Heart right ventricle (tissue), 16 donors: ENCODE measurements at places on chromosomes 2 and 18. TPM values are rescaled to one million over a fixed set of nuclear protein-coding genes. Genes with fewer than 3 reads are reported as not detected.

DUSP19 gene
- total RNA-seq: 12.5 TPM

CETN1 gene
- total RNA-seq: not detected

ADCYAP1 gene
- total RNA-seq: 0.16 TPM

RAPGEF4 gene
- 6.0 TPM for total RNA-seq

PLEK gene
- total RNA-seq: 1.9 TPM

MDH1B gene
- total RNA-seq: 0.76 TPM

- H3K4me3 ChIP-seq: no peak overlapping the region
- no peak for DNase-seq
- no peak overlapping the region for H3K27ac ChIP-seq
- H3K36me3 ChIP-seq: no peaks in the 10 kb centered on the region
- no peaks in the 10 kb centered on the region for H3K27me3 ChIP-seq
- H3K4me1 ChIP-seq: no peaks in the 10 kb centered on the region
Observed at GRCh38 chr2:145721681-145722080, 1201.8 kb upstream of the ZEB2 start.

GRCh38 chr2:204871231-204871953 lies 326.1 kb downstream of the PARD3B start:
- H3K4me1 ChIP-seq: peaks cover 22% of the 10 kb centered on the region
- DNase-seq: no peak
- no peaks in the 10 kb centered on the region for H3K27me3 ChIP-seq
- peak overlapping the region; percentile 2 for H3K27ac ChIP-seq
- H3K36me3 ChIP-seq: no peaks in the 10 kb centered on the region

- H3K27ac ChIP-seq: no peak overlapping the region
- H3K4me1 ChIP-seq: no peaks in the 10 kb centered on the region
Observed at GRCh38 chr2:50125246-50125645, 906.7 kb downstream of the NRXN1 start.

DNA sequence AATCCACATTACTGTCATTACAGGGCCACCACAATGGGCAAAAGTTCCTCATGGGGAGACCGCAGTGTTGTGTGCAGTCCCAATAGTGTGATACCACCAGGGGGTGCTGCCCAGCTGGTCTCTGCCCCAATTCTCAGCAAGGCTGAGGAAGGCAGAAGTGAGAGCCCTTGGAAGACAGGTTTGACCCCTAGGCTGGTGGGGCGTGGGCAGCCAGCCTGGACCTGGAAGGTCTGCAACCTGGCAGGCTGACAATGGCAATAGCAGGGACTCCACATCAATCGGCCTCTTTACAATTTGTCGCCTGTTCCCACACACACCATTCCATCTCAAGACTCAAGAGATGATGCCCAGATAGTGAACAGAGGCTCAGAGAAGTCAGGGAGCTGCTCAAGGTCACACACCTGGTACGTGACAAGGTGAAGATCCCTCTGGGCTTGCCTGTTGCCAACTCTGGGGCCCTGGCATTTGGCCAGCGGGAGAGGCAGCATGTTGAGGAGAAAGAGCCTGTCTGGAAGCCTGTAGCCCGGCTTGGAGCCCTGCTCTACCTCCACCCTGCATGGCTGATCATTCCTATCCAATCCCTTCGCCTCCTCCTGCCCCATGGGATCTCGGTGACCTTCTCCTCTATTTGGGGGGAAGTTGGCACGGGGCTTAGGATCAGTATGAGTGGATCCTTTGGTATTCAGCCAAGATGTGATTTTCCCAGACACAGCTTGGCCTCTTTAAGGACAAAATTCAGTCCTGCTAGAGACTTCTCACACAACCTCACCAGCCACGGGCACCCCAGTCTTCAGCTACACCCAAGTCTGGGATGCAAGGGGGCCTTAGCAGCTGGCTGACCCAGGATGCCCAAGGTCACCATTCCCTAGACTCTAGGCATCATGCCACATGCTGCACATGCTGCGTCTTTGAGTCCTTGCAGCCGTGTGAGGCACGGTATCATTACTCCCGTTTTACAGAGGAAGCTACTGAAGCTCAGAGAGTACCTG lies 2.9 kb upstream of the ATOH8 start:
- peak; percentile 74 for DNase-seq
- H3K36me3 ChIP-seq: no peaks in the 10 kb centered on the region
- H3K4me1 ChIP-seq: peaks cover 75% of the 10 kb centered on the region
- H3K4me3 ChIP-seq: no peak overlapping the region
- no peaks in the 10 kb centered on the region for H3K27me3 ChIP-seq

GRCh38 chr18:74689251-74689650 lies 91.6 kb downstream of the ZNF407 start:
- H3K27ac ChIP-seq: no peak overlapping the region
- H3K4me3 ChIP-seq: no peak overlapping the region
- DNase-seq: no peak
- no peaks in the 10 kb centered on the region for H3K4me1 ChIP-seq

DNA sequence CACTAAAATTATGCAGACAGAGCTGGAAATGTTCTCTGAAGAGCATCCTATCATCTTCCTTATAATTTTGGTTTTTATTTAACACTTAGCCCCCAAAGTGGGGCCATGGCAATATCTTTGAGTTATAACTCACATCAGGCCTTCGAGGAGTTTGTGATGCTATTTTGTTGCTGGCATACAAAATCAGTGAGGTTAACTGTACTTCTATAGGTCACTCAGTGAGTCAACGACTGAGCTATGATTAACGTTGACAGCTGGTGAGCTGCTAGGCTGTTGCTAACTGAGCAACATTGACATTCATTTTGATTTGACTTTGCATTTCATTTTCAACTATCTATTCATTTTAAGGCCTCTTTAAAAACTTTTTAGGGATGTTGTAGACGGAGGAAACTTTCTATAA lies 50.0 kb downstream of the GPD2 start:
- H3K4me3 ChIP-seq: no peak overlapping the region
- no peaks in the 10 kb centered on the region for H3K4me1 ChIP-seq
- no peaks in the 10 kb centered on the region for H3K36me3 ChIP-seq
- H3K27ac ChIP-seq: no peak overlapping the region
- no peak for DNase-seq

GRCh38 chr2:10520154-10520553 lies 72.0 kb upstream of the ODC1 start:
- H3K4me3 ChIP-seq: no peak overlapping the region
- H3K36me3 ChIP-seq: no peaks in the 10 kb centered on the region
- H3K4me1 ChIP-seq: no peaks in the 10 kb centered on the region
- no peak overlapping the region for H3K27ac ChIP-seq
- no peaks in the 10 kb centered on the region for H3K27me3 ChIP-seq
- no peak for DNase-seq

DNA sequence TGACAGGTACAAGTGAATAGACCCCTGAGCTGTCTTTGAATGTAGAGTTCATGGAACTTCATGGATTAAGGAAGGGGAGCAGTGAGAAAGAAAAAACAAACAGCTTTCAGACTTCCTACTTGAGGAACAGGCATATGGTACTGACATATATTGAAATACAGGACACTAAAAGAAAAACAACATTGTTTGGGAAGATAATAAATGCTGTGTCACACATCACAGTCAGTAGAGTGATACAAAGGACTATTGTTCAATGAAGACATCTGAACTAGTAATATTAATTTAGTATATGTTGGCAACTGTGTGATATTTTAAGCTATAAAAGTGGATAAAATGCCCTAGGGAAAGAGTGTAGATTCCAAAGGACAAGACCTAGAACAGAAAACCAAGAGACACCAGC lies 3.3 kb downstream of the DSC2 start:
- H3K4me1 ChIP-seq: peaks cover 5% of the 10 kb centered on the region
- DNase-seq: no peak
- no peak overlapping the region for H3K4me3 ChIP-seq
- no peaks in the 10 kb centered on the region for H3K27me3 ChIP-seq

DNA sequence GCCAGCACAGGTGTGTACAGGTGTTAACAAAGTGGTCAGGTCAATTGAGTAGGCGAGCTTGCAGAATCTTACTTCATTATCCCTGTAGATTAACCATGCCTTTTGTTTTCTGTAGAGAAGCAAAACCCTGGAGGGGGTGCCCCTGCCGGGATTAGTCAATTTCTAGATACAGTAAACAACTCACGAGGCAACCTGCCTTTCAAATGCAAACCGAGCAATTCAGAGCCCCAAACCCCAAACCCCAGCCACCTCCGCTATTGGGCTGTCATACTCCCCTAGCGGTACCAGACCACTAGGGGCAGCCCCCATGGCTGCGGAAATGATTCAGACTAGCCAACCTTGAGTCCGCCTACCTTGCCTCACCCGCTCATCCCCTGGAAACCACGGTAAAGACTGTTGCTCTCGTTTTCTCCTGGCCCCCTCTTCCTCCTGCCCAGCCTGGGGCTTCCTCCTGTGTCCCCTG lies 61.4 kb upstream of the KIF5C start:
- peaks cover 9% of the 10 kb centered on the region for H3K4me1 ChIP-seq
- H3K27ac ChIP-seq: no peak overlapping the region
- no peak overlapping the region for H3K4me3 ChIP-seq
- no peaks in the 10 kb centered on the region for H3K36me3 ChIP-seq
- no peaks in the 10 kb centered on the region for H3K27me3 ChIP-seq

DNA sequence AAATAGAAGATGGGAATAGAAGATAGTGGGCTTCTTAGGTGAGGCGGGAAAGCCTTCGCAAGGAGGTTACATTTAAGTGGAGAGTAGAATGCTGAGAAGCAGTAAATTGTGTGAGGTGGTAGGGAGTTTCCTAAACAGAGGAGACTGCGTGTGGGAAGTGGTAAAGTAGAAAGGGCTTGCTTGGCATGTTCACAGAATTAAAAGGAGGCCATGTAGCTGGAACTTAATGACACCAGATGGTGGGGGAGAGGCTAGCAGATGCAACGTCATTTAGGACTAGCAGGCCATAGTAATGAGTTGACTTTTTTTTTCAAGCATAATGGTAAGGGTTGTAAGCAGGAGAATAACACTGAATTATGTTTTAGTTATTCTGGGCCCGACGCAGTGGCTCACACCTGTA lies 13.0 kb upstream of the RTN4 start:
- H3K27ac ChIP-seq: no peak overlapping the region
- H3K4me1 ChIP-seq: no peaks in the 10 kb centered on the region
- no peaks in the 10 kb centered on the region for H3K36me3 ChIP-seq
- H3K4me3 ChIP-seq: no peak overlapping the region
- no peak for DNase-seq

- no peaks in the 10 kb centered on the region for H3K36me3 ChIP-seq
- H3K4me1 ChIP-seq: peaks cover 52% of the 10 kb centered on the region
- no peak overlapping the region for H3K4me3 ChIP-seq
- H3K27me3 ChIP-seq: no peaks in the 10 kb centered on the region
- H3K27ac ChIP-seq: no peak overlapping the region
- no peak for DNase-seq
Observed at GRCh38 chr2:162074928-162075688, 1.1 kb upstream of the DPP4 start.

DNA sequence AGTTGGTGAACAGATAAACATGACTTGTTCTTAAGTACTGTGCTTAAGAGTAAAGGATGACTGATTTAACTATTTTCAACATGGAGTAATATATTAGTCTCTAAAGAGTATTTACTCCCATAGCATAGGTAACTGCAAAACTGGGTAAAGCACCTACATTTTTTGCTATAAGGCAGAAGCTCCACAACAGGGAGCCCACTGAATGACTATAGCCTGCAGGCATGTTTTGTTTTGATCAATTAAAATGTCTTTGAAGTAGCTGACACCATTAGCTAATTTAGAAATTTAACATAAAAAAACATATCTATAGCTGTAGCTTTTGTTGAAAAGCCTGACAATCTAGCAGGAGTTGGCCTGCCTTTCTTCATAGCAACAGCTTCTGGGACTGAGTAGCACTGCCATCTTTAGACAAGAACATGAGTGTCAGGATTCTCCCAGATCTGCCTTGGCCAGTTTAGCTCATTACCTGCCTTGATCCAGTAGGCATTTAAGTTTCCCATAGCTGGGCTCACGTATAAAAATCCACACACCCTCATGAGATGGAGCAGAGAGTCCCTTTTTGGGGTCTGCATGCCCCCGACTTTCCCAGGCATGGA lies 1935.1 kb upstream of the PIK3C3 start:
- no peaks in the 10 kb centered on the region for H3K27me3 ChIP-seq
- DNase-seq: no peak
- H3K27ac ChIP-seq: no peak overlapping the region
- no peaks in the 10 kb centered on the region for H3K4me1 ChIP-seq
- H3K36me3 ChIP-seq: no peaks in the 10 kb centered on the region
- no peak overlapping the region for H3K4me3 ChIP-seq

DNA sequence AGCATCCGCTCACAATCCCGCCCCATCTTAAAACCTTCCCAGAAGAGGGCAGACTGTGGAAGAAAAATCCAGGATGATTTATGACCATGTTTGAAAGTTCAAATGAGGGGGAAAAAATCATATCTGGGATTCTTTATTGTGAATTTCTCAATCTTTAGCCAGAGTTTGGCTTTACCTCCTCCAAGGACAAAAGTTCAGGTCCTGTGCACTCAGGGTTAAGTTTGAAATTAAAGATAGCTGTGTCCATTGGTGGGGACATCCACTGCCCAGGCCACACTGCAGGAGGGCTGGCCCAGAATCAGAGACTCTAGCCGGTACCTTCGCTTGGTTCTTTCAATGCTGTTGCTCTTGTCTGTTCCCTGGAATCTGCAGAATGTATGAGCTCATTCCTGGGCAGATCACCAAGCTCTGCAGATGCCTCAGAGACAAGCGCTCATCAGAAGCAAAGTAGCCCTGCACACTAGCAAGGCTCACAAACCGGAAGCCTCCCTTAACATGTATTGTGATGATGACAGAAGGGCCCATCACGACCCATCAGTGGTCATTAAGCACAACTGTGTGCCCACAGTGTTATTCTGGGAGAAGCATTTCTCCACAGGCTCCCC lies 375.3 kb upstream of the KLHL29 start:
- no peak overlapping the region for H3K4me3 ChIP-seq
- H3K36me3 ChIP-seq: no peaks in the 10 kb centered on the region
- DNase-seq: no peak
- H3K4me1 ChIP-seq: peaks cover 8% of the 10 kb centered on the region
- no peak overlapping the region for H3K27ac ChIP-seq

GRCh38 chr2:12168791-12169388 lies 422.5 kb downstream of the LPIN1 start:
- DNase-seq: no peak
- H3K36me3 ChIP-seq: no peaks in the 10 kb centered on the region
- no peak overlapping the region for H3K4me3 ChIP-seq
